ENCODE measurements at places on chromosomes 1 and 21. TPM values are rescaled to one million over a fixed set of nuclear protein-coding genes. Genes with fewer than 3 reads are reported as not detected.

Gene RIMKLA
- not detected for total RNA-seq

GRCh38 chr1:53172426-53173128 is 24.0 kb upstream of the CPT2 start:
- no peak for DNase-seq

GRCh38 chr1:180854456-180854855 is 58.2 kb upstream of the KIAA1614 start:
- DNase-seq = no peak

Gene NES
- under 0.01 TPM for total RNA-seq

DNA sequence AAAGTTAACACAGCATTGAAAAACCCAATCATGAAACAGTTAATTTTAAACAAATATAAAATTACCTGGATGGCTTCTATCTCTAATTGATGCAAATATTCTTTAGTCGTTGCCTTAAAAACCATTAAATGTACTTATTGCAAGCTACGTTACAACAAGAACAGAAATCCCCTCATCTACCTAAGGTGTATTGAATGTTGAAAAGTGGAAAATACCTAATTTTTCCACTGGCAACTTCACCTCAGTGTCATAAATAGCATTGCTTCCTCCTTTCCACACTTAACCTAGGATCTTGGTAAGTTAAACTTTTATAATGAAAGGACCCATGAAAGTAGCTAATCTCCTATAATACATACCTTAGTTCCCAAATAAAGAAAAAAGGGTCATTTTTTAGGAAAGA is 5.4 kb downstream of the GADD45A start:
- DNase-seq = peak; percentile 59

DNA sequence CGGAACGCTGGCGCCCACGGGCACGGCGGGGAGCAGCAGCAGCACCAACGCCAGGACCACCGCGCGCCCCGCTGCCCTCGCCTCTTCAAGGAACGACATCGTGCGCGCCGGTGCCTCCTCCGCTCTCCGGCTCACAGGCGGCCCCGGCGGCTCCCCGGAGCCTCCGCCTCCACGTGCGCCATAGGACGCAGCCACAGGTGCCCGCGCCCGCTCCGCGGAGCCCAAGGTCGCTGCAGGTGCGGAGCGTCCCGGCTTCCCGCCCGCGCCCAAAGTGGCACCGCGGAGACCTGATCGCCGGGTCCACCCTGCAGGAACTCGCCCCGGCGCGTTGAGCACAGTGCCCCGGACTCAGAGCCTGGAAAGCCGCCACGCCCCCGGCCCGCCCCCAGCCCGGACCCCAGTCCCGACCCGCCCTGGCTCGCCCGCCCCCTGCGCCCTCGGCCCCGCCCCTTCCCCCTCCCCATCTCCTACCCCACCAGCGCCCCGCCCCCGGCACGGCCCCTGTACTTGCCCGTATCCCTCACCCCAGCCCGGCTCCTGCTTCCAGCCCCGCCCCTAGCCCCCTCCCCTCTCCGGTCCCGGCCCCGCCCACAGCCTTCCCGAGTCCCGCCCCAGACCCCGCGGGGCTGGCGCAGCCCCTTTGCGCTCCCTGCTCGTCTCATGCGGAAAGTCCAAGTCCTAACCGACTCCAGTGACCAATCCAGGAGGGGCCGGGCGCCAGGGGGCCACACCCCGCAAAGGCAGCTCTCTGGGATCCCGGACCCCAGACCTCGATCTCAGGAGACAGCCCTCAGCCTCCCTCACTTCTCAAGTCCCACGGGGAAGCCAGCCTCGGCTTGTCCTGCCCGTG is at the start of gene MEGF6:
MEGF6 (minus strand) TSS at position 339 of the 850 bp plus-strand sequence; CDS start at position 99, 240 bp downstream.
- DNase-seq = no peak

Gene NEXN
- total RNA-seq = 0.51 TPM

DNA sequence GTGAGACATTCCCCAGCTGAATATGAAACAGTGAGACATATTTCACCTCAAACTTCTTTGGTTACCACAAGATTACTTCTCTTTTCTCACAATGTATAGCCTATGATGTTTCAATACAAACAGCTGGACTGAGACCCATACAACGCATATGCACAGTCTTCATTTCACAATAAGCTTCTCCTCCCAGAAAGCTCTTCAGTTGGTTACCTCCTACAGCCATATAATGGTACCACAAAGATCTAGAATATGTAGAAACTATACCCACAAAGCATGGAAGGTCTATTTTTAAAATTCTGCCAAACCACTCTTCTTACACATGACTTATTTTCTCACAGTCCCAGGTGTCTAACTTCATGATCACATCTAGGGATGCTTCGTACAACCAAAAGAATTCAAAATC is 70.8 kb downstream of the JAK1 start:
- DNase-seq = no peak

Gene GRHL3
- total RNA-seq = 49.8 TPM
